ENCODE measurements at places on chromosomes 16 and 17.

GRCh38 chr17:33120103-33120502 lies 128.5 kb downstream of the SPACA3 start:
- no peak for DNase-seq

- DNase-seq: peak; percentile 55
Measured at GRCh38 chr17:81412490-81413093, 17.3 kb downstream of the BAHCC1 start.

DNA sequence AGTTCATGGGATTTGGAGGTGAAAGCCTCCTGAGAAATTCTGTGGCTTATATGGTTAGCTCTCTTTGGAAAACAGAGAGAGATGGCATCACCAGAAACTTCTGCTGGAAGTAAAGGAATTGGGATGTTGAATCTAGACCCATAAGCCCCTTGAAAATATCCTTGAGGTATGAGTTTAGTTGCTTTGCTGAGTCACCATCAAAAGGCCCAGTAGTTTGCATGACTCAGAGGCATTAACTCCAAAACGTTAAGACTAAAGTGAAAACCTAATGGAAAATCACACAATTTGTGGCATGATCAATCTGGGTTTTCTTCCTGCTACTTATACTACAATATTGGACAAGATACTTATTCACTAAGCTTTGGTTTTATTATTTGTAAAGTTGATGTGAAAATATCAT lies 349.2 kb upstream of the SALL1 start:
- no peak for DNase-seq

DNA sequence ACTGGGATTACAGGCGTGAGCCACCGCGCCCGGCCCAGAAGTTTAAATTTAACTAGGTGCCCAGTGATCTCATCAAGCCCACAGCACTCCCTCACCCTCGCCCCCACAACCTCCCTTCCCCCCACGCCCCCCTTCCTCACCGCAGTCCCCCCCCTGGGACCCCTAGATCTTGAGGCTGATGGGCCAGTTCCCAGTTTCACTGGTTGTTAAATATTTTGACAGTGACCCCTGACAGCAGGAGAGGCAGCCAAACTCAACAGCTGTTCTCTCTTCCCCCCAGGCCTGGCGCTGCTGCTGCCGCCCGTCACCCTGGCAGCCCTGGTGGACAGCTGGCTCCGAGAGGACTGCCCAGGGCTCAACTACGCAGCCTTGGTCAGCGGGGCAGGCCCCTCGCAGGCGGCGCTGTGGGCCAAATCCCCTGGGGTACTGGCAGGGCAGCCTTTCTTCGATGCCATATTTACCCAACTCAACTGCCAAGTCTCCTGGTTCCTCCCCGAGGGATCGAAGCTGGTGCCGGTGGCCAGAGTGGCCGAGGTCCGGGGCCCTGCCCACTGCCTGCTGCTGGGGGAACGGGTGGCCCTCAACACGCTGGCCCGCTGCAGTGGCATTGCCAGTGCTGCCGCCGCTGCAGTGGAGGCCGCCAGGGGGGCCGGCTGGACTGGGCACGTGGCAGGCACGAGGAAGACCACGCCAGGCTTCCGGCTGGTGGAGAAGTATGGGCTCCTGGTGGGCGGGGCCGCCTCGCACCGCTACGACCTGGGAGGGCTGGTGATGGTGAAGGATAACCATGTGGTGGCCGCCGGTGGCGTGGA lies 15.6 kb downstream of the QPRT start:
- no peak for DNase-seq

GRCh38 chr16:27214084-27214961 lies 11.0 kb downstream of the KDM8 start:
- no peak for DNase-seq
